ENCODE measurements at places on chromosomes 1 and 21. TPM values are rescaled to one million over a fixed set of nuclear protein-coding genes. Genes with fewer than 3 reads are reported as not detected.

Gene NOC2L
- 100 TPM for total RNA-seq

DNA sequence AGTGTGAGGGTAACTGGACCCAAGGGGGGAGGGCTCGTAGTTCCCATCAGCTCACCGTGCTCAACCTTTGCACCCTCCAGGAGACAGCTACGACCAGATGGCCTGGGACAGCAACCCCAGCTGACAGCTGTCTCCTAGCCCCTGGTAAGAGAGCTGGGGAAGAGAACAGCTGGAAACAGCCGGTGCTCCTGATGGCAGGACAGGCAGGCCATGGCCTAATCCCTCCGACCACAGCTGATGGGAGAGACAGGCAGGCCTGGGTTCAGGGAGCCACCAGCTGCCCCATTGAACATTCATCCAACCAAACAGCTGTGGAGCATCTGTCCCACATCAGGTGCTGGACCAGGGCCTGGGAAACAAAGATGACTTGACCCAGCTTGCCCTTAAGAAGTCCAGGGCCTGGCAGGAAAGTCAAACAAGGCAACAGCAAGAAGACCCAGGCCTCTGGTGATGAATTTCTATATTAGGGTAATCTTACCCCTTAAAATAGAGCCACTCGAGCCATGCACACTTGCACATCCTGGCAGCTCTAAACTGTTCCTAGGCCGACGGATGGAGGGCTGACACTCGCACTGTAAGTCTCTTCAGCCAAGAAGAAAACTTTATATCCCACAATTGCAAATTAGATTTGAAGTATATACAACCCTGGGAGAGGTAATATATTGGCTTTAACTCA is 12.2 kb downstream of the OLFML2B start:
- no peak for DNase-seq
- no peak overlapping the region for H3K4me3 ChIP-seq
- no peak overlapping the region for H3K27ac ChIP-seq
- no peaks in the 10 kb centered on the region for H3K36me3 ChIP-seq

GRCh38 chr21:45989355-45990048 is 7.9 kb downstream of the COL6A1 start:
- H3K36me3 ChIP-seq = peaks cover 73% of the 10 kb centered on the region
- no peaks in the 10 kb centered on the region for H3K27me3 ChIP-seq
- no peaks in the 10 kb centered on the region for H3K4me1 ChIP-seq
- no peak overlapping the region for H3K27ac ChIP-seq
- no peak overlapping the region for H3K4me3 ChIP-seq

Gene LBR
- 66.8 TPM for total RNA-seq

Gene TRAF3IP3
- total RNA-seq = not detected

- peaks cover 85% of the 10 kb centered on the region for H3K36me3 ChIP-seq
- no peak for DNase-seq
- no peak overlapping the region for H3K4me3 ChIP-seq
- H3K27me3 ChIP-seq = no peaks in the 10 kb centered on the region
- H3K4me1 ChIP-seq = peaks cover 62% of the 10 kb centered on the region
Measured at GRCh38 chr1:42932442-42932941, 26.2 kb downstream of the SLC2A1 start.

GRCh38 chr1:61708953-61709907 is 15.7 kb downstream of the TM2D1 start:
- H3K27ac ChIP-seq = no peak overlapping the region
- H3K4me3 ChIP-seq = no peak overlapping the region
- DNase-seq = no peak
- no peaks in the 10 kb centered on the region for H3K27me3 ChIP-seq
- H3K4me1 ChIP-seq = no peaks in the 10 kb centered on the region
- peaks cover 42% of the 10 kb centered on the region for H3K36me3 ChIP-seq

Gene MX2
- total RNA-seq = not detected

- peaks cover 12% of the 10 kb centered on the region for H3K36me3 ChIP-seq
- no peak for DNase-seq
- H3K4me3 ChIP-seq = no peak overlapping the region
- H3K27ac ChIP-seq = no peak overlapping the region
Measured at GRCh38 chr1:40532844-40533424, 1.5 kb downstream of the ZNF684 start.

Gene LIPI
- total RNA-seq = not detected

- H3K4me1 ChIP-seq = no peaks in the 10 kb centered on the region
- H3K4me3 ChIP-seq = no peak overlapping the region
- no peak overlapping the region for H3K27ac ChIP-seq
- no peaks in the 10 kb centered on the region for H3K27me3 ChIP-seq
Measured at GRCh38 chr1:77188770-77189169, 30.5 kb downstream of the PIGK start.
